NCI-H1417 (cell line): ENCODE measurements at places on chromosomes 4 and X.

GRCh38 chr4:86720508-86721068 lies 126.5 kb downstream of the PTPN13 start:
- DNase-seq, result no peak

- no peak for DNase-seq
These were observed 200.3 kb downstream of the STPG2 start for GRCh38 chr4:97942951-97943350.

DNA sequence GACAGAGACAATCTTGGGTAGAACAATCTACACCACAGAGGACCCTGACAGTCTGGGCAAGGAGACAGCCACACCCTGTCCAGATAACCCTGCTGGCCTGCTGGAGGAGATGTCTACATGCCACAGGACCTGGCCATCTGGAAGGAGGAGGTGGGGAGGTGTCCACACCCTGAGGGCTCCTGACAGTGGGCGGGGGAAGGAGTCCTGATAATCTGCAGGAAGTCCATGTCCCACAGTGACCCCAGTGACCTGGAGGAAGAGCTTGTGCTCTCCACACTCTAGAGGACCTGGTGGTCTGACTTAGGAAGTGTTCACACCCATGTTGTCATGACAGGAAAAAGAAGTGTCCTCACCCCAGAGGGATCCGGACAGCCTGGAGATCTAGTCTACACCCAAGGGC lies 5.5 kb downstream of the SUV39H1 start:
- no peak for DNase-seq

GRCh38 chr4:21858971-21859370 lies 89.6 kb downstream of the KCNIP4 start:
- DNase-seq, result no peak

- peak; percentile 21 for DNase-seq
These were observed 8.7 kb downstream of the GUCY2F start for GRCh38 chrX:109472939-109473735.

DNA sequence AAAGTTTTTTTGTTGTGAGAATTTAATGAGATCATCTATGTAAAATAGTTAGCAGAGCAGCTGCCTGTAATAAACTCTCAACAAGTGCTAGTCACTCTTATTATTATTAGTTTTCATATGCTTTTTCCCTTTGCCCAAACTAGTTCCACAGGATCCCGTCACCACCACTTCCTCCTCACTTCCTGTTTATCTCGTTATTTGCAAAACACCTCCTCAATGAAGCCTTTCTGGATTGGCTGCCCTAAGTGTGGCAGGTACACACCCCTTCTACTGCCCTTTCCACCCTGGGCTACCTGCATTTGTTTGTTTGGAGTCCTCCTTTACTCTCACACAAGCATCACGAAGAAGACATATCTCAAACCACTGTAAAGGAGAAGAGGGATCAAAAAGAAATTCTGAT lies 54.4 kb upstream of the KLF3 start:
- no peak for DNase-seq

DNA sequence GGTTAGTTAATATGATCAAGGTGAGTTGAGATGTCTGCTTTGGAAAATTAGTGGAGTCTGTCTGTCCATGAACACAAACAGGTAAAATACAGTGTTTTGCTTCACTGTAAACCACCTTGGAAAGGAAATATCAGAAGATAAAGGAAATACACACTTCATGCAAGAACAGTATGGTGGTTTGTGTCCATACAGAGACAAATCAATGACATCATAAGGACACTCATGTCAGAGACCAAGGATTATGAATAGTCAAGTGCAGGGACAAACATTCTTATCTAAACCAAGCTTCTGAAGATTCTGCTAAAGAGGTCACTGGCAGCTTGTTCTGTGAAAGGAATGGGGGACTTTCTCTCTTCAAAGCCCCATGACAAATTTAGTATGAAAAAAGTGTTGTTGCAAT lies 322.9 kb upstream of the F9 start:
- DNase-seq, result no peak

- no peak for DNase-seq
These were observed 16.2 kb downstream of the GATB start for GRCh38 chr4:151744614-151745013.

DNA sequence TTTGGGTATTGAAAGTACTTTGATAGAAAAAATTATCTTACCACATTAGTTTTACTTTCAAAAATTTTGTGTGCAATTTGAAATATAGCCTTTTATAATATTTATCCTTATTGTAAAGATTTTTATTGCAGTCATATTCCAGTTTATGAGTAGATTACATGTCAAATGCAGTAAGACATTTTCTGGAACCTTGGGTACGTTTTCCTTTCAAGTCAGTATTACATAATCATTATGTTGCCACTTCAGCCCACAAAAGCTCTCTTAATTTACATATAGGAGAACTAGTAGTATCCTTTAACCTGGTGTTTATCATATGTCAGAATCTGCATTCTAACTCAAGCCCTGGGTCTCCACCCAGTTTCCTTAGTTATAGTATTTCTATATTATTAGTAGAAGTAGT lies 98.5 kb downstream of the CENPC start:
- no peak for DNase-seq

DNA sequence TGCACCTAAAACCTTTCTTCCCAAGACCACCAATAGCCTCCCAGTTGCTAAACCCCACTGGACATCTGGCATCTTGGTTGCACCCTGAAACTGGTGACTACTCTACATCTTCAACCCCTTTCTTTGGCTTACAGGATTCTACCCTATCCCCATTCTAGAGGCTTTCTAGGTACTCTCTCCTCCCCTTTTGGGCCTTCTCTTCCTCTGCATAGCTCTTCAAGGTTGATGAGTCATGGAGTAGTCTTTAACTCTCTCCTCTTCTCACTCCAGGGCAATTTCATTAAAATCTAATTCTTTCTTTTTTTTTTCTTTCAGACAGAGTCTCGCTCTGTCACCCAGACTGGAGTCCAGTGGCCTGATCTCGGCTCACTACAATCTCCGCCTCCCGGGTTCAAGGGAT lies 16.8 kb downstream of the APOO start:
- DNase-seq, result no peak

DNA sequence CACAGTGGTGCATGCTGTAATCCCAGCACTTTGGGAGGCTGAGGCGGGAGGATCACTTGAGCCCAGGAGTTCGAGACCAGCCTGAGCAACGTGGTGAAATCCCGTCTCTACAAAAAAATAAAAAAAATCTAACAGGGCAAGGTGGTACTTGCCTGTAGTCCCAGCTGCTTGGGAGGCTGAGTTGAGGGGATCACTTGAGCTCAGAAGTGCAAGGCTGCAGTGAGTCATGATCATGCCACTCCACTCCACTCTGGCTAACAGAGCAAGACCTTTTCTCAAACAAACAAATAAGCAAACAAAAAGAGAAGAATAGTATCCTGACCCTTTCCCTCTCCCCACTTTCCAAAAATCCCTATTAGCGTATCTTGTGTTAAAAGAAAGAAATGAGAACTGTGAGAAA lies 52.7 kb downstream of the NPY1R start:
- DNase-seq, result no peak

DNA sequence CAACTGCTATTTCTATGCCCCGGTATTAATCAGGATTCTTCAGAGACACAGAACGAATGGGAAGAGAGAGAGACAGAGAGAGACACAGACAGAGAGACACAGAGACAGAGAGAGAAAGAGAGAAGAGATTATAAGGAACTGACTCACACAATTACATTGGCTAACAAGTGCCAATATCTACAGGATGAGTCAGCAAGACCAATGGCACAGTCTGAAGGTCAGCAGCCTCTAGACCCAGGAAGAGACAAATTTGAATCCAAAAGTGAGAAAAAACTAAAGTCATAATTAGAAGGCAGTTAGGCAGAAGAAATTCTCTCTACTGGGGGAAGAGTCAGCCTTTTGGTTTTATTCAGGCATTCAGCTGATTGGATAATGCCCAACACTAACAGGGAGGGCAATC lies 187.3 kb downstream of the MAB21L2 start:
- no peak for DNase-seq

GRCh38 chrX:43166874-43167273 lies 388.9 kb upstream of the PPP1R2C start:
- peak; percentile 9 for DNase-seq

GRCh38 chr4:86223472-86223871 lies 136.4 kb downstream of the MAPK10 start:
- no peak for DNase-seq

DNA sequence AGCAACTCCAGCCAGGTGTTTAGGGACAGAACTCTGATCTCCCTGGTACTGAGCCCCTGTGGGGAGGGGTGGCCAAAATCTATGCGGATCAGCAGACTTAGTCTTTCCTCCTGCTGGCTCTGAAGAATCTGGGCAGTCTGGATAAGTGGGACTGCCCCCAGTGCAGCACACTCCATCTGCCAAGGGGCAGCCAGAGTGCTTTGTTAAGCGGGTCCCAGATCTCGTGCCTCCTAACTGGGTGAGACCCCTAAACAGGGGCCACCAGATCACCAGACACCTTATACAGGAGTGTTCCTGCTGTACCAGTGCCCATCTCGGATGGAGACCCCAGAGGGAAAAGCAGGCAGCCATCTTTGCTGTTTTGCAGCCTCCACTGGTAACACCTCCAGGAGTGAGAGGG lies 81.5 kb upstream of the IL13RA2 start:
- DNase-seq, result no peak

GRCh38 chr4:104763554-104764222 lies 269.0 kb upstream of the CXXC4 start:
- no peak for DNase-seq

DNA sequence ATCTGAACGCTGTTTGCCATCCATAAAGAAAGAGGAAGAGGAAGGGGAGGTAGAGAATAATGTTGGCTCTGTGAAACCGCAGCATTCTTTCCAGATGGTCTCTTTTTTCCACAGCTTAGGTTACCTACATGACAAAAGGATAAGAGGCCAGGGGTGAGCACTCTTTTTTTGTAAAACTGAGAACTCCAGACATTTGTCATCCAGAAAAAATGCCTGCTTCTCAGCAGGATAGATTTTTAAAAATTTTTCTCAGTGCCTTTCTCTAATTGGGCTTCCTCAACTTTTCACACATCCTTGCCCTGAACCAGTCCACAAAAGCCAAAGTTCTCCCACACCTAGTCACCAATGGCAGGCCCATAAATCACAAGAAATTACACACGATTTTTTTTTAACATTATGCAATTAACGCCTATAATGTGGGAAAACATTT lies 158.1 kb upstream of the TENM3 start:
- DNase-seq, result no peak

DNA sequence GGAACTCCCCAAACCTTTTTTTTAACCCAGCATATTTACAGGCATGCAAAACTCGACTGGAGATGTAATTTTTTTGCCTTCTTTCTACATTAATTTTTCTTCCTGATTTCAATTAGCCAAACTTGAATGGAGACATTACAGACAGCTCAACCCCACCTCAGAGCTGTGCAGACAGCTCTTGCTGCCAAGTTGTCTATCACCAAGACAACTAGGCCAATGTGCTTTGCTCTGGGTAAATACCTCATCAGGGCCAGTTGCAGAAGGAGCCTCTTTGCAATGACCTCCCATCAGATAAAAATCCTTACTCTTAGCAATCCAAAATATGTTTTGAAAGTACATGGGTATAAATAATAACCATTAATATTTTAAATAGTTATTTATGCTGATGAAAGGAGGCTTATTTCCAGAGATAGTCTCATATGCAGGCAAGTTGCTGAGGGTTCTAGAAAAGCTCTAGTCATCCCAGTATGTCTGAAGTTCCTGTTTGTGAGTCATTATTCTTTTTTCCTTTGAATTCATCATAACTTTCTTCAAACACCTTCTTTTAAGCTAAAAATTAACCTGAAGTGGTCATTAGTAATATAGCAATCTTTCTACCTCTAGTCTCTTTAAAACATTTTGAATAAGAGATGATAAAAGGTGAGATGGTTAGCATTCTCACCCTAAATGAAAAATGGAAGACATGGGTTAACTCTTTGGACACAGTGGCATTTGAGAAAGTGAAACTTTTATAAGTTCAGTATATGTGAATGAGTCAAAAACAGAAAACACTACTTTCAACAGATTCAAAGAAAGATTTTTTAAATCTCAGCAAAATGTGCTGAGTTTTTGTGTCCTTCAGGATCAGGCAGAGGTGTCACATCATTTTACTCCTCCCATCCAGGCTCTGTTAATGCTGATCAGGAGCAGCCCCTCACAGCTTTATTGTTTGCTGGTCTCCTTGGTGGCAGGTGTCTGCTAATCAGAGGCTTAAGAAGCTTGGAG lies 475.5 kb upstream of the FGF16 start:
- no peak for DNase-seq

DNA sequence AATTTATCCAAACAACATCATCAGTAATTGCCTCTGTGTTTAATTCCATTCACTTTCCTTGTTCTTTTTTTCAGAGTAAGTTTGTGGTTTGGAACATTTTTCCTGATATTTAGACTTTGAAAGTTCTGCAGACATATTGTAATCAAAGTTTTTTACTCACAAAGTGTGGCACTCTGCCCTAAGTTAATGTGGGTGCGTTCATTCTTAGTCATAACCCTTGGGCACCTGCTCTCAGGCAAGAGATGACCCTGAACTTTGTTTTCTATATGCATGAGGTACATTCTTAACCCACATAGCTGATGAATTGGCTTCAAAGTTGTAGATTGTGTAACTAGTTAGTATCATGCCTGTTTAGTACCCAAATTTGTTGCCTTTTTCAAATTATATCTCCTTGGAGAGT lies 424.3 kb downstream of the GRXCR1 start:
- DNase-seq, result no peak

- DNase-seq, result no peak
These were observed 236.9 kb downstream of the DCTD start for GRCh38 chr4:182680234-182680653.

GRCh38 chr4:152052451-152053057 lies 291.7 kb upstream of the GATB start:
- no peak for DNase-seq

DNA sequence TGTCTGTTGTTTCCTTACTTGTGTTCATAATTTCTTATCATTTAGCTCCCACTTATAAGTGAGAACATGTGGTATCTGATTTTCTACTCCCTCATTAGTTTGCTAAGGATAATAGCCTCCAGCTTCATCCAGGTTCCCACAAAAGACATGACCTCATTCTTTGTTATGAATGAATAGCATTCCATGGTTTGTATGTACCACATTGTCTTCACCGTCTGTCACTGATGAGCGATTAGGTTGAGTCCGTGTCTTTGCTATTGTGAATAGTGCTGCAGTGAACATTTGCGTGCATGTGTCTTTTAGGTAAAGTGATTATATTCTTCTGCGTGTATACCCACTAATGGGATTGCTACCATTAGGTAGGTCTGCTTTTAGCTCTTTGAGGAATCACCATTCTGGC lies 624.3 kb upstream of the EPHA5 start:
- peak; percentile 32 for DNase-seq
